ENCODE measurements at places on chromosomes 2 and 18.

GRCh38 chr2:141062031-141062430, 1068.8 kb downstream of the LRP1B start:
- no peak for DNase-seq

DNA sequence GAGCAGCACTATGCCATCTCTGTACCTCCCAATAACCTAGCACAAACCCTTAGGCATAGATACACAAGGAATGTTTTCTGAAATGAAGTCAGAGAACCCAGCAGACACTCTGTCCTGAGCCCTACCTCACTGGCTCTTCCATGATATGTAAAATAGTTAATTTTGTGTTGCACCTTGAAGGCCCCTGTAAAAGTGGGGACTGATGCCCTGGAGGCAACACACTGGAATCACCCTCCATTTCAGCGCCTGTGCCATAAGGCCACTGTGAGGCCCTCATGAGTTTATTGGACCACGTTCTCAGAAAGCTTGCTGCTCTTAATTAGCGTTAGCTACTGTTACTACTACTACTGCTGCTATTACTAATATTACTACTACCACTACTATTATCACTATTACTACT, 670.1 kb upstream of the SOX11 start:
- DNase-seq = no peak

GRCh38 chr2:38692636-38693318, 26.9 kb downstream of the GALM start:
- DNase-seq = no peak

GRCh38 chr2:143607231-143608062, 478.2 kb downstream of the ARHGAP15 start:
- no peak for DNase-seq

DNA sequence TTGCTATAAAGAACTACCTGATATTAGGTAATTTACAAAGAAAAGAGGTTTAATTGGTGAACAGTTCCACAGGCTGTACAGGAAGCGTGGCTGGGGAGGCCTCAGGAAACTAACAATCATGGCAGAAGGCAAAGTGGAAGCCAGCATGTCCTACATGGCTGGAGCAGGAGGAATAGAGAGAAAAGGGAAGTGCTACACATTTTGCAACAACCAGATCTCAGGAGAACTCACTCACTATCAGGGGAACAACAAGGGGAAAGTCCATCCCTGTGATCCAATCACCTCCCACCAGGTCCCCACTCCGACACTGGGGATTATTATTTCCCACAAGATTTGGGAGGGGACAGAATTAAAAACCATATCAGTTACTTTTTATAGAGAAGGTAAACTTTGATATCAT, 273.5 kb upstream of the MMADHC start:
- no peak for DNase-seq

- DNase-seq = no peak
These were observed 123.1 kb upstream of the XIRP2 start for GRCh38 chr2:166765141-166765540.

GRCh38 chr2:132589111-132589830, 80.7 kb downstream of the LYPD1 start:
- peak; percentile 14 for DNase-seq

GRCh38 chr18:47545613-47546012, 294.2 kb upstream of the SKOR2 start:
- no peak for DNase-seq

DNA sequence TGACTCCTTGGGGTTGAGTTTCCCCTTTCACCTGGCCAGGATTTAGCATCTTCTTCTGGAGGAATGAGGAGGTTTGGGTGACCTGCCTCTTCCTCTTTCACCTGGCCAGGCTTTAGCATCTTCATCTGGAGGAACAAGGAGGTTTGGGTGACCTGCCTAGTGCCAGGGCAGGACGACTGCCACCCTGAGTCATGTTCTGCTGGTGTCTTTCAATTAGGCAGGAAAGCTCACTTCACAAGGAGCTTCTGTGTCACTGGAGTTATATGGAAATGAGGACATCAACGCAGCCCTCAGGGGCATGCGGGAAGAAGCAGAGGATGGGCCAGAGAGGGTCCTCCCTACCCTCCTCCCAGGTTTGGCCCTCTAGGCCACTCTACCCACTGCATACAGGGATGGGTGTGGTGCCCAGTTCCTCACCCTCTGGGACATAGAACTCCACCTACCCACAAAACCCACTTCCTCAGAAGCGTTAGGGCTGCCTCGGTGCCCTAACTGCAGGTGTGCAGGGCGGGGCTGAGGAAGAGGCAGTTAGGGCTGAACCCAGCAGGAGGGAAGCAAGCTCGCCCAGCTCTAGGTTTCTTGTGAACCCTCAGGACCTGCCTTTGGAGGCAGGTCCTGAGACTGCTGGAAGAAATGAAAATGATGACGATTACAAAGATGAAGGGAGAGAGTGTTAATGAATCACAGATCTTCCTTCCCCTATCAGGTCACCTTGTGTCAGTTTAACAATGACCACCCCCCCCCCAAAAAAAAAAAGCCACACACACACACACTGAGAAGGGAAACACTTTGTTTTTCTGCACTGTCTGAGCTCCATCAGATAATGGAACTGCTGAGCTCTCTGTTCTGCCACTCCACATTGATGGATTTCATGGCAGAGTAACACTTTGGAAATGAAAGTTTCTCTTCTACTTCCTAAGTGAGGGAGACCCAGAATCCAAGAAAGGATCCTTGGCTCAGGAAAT, 71.0 kb downstream of the ARL4C start:
- DNase-seq = no peak

DNA sequence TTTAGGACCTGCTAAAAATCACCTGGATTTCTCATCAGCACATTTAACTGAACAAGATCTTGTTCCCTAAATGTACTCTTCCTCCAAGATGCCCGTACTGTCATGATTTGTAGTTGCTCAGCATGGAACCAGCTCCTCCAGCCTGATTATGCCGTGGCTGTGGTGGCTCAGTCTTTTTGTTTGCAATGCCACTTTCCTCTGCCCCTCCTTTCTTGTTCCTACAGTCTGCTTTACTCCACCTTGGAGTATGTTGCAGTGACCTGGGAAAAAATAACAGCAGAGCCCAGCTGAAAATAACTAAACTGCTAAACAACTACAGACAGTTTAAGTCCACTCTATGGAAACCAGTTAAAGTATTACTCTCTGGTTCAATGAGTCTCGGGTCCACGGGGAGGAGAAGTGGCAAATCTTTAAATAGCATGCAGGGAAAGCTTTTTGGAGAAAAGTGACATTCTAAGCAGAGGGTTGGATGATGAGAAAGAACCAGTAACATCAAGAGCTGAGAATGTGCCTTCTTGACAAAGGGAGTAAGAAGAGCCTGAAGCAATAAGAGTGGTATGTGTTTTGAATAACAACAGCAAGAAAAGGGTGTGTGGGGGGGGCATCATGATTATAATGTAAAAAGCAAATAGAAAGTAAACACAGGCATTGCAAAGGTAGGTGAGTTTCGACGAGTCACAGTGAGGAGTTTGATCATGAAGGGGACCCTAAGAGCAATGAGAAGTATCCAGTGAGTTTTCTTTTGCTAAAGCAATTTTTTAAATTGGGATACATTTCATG, 225.7 kb downstream of the TMX3 start:
- DNase-seq = no peak

- DNase-seq = no peak
These were observed 176.7 kb downstream of the IKZF2 start for GRCh38 chr2:212974692-212975091.

DNA sequence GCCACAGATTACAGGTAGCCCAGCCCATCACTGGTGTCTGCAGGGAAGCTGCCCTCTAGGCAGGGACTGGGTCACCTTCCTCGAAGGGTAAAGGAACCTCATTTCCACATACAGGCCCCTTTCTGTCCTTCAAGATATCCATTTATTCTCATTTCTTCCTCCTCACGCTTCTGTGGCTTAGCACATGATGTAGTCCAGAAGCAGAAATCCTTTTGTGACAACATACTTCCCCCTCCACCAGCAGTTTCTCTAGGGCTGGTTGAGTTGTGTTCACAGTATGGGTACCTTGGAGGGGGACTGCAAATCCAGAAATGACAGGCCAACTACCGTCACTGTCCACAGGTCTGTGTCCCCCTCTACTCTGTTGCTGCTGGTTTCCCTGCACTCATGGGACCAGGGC, 364.9 kb downstream of the ANAPC1 start:
- DNase-seq = no peak

- no peak for DNase-seq
These were observed 9.6 kb upstream of the NTSR2 start for GRCh38 chr2:11679486-11680181.

DNA sequence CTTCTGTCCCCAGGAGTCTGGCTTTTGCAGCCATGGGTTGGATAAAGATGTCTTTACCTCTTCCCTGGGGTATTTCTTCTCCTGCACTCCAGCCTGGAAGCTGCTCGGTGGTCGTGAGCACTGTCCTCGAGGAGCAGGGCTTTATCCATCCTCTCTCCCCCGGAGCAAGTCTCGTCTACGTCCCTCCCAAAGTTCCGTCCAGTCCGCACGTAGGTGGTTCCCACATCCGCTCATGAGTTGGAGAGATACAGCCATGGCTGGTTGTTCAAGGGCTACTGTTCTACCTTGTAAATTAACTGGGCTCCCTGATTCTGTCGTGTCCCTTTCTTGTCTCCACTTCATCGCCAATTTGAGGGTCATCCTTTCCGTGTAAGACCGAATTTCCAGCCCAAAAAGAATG, 47.1 kb downstream of the TRAPPC12 start:
- no peak for DNase-seq

- DNase-seq = no peak
These were observed 7.6 kb downstream of the OSR1 start for GRCh38 chr2:19350678-19351401.

GRCh38 chr2:216791303-216791702, 68.6 kb downstream of the TNP1 start:
- DNase-seq = no peak

- DNase-seq = no peak
These were observed 89.4 kb downstream of the ZCCHC2 start for GRCh38 chr18:62612289-62612645.

DNA sequence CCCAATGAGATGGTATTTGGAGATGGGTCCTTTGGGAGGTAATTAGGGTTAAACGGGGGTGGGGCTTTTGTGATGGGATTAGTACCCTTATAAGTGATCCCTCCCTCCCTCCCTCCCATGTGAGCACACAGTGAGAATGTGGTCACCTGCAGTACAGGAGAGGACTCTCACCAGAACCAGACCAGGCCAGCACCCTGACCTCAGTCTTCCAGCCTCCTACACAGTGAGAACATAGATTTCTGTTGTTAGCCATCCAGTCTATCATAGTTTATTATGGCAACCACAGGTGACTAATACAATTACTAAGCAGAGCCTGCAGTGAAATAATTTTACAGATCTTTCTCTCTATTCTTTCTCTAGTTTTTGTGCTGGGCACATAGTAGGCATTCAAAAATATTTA, 137.7 kb upstream of the PKDCC start:
- DNase-seq = no peak

DNA sequence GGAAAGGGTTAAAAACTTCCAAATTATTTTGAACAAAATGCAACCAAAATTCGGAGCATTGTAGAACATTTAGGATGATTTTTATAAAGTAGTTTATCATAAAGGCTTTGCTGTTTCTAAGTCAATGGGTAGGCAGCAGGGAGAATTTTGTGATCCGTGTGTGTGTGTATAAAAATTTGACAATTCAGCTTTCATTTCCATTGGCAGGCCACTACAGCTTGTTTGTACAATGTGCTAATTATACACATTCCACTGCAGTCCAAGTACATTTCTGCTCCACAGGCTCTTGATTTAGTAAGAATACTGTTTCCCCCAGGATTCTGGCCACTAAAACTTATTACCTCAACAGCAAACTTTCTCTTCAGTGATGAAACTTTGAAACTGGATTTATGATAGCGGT, 71.8 kb upstream of the LTBP1 start:
- no peak for DNase-seq

- DNase-seq = no peak
These were observed 294.6 kb upstream of the SLC14A2 start for GRCh38 chr18:45320724-45321123.

GRCh38 chr2:113010088-113010487, 4.8 kb downstream of the IL36A start:
- DNase-seq = no peak

- DNase-seq = no peak
These were observed 59.0 kb upstream of the SPRED2 start for GRCh38 chr2:65491381-65491905.

- DNase-seq = no peak
These were observed 1.3 kb downstream of the PROC start for GRCh38 chr2:127419448-127420038.

- no peak for DNase-seq
These were observed 160.5 kb downstream of the TPGS2 start for GRCh38 chr18:36668349-36668748.

GRCh38 chr18:58338961-58339592, 289.8 kb downstream of the ALPK2 start:
- peak; percentile 45 for DNase-seq

- peak; percentile 60 for DNase-seq
These were observed 99.8 kb downstream of the CACNB4 start for GRCh38 chr2:151999053-151999452.

GRCh38 chr2:208010506-208010905, 14.8 kb downstream of the PLEKHM3 start:
- DNase-seq = no peak

DNA sequence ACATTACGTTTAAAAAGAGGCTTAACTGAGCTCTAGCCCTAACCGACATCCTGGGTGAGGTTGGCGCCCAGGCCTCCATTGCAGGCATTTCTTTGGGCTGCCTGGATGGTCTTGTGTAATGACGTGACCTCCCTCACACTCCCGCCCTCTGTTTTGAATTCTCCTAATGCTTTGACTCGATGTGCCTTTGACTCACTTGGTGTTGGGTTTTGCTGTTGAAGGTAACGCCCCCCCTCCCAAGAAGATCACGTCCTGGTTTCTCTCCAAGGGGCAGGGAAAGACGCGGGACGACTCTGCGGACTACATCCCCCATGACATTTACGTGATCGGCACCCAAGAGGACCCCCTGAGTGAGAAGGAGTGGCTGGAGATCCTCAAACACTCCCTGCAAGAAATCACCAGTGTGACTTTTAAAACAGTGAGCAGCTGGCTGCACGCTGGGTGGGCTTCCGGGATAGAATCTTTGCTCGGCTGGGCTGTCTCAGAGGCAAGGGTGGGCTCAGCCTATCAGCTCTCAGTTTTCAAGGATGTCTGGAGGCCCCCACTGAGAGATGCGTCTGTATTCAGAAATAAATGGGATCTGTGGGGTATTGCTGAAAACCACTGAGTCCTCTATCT, 87.9 kb upstream of the ATG16L1 start:
- DNase-seq = no peak

- DNase-seq = no peak
These were observed 18.7 kb upstream of the CCBE1 start for GRCh38 chr18:59715966-59716369.

- no peak for DNase-seq
These were observed 73.8 kb upstream of the CDCA7 start for GRCh38 chr2:173280853-173281252.

GRCh38 chr2:67259556-67260342, 137.4 kb upstream of the ETAA1 start:
- DNase-seq = no peak

GRCh38 chr2:51717312-51717711, 685.4 kb upstream of the NRXN1 start:
- no peak for DNase-seq

GRCh38 chr2:100819370-100820272, at the start of gene NPAS2:
Gene NPAS2, plus strand, starts transcription at chr2:100820139. Its CDS starts 84,616 bp downstream, at chr2:100904755.
- no peak for DNase-seq

All from neuronal stem cell (in vitro differentiated cells).